Activated T-cell treated with anti-CD3 and anti-CD28 coated beads, Interleukin-2, amount 50 U/mL, for 48 hours (primary cell): ENCODE measurements at places on chromosomes 4 and X.

- no peak for DNase-seq
These were observed 76.8 kb downstream of the GPR143 start for GRCh38 chrX:9688833-9689232.

- no peak for DNase-seq
These were observed 79.2 kb downstream of the USP9X start for GRCh38 chrX:41164449-41164848.

DNA sequence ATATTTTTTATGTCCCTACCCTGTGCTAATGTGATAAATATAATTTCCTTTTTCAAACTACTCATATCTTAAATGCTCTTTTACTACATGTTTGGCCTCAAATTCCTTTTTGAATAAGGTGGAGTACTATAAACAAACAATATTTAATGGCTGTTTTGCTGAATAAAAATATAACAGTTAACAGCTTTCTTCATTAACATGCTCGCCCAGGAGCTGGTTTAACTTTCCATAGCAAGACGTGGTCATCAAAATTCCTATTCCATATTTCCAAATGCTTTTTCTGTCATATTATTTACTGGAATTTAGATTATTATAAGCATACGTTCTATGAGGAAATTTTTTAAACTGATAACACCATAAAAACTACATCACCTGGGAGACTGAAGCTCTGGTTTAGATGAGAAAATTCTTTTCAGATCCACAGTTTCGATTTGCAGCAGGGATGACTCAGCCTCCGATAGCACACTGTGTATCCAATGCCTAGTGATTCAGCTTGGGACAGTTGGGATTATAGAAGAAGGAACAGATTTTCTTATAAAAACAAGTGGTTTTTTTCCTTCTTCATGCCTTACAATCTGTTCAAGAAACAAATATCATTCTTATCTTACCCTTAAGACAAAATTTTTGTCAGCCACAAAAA, 129.1 kb downstream of the FBXO8 start:
- DNase-seq: no peak

- DNase-seq: no peak
These were observed 20.5 kb upstream of the WDR44 start for GRCh38 chrX:118325453-118325852.

GRCh38 chr4:151004222-151004621, 10.9 kb downstream of the LRBA start:
- no peak for DNase-seq

- no peak for DNase-seq
These were observed 10.5 kb downstream of the PPAT start for GRCh38 chr4:56424697-56425514.

GRCh38 chrX:79572566-79572965, 205.4 kb upstream of the ITM2A start:
- no peak for DNase-seq
